ENCODE measurements at places on chromosomes 6 and 20.

- no peak for DNase-seq
Measured at GRCh38 chr20:49288250-49288751, 10.4 kb upstream of the ZNFX1 start.

GRCh38 chr6:82370788-82371187, 7.2 kb downstream of the TPBG start:
- DNase-seq, result no peak

GRCh38 chr6:44925100-44925739, 402.9 kb upstream of the RUNX2 start:
- no peak for DNase-seq

GRCh38 chr20:41643504-41643938, 25.3 kb upstream of the CHD6 start:
- DNase-seq, result no peak

- DNase-seq, result no peak
Measured at GRCh38 chr20:25173886-25174308, 21.6 kb upstream of the ENTPD6 start.

GRCh38 chr20:51811514-51812128, 9.3 kb upstream of the SALL4 start:
- no peak for DNase-seq

DNA sequence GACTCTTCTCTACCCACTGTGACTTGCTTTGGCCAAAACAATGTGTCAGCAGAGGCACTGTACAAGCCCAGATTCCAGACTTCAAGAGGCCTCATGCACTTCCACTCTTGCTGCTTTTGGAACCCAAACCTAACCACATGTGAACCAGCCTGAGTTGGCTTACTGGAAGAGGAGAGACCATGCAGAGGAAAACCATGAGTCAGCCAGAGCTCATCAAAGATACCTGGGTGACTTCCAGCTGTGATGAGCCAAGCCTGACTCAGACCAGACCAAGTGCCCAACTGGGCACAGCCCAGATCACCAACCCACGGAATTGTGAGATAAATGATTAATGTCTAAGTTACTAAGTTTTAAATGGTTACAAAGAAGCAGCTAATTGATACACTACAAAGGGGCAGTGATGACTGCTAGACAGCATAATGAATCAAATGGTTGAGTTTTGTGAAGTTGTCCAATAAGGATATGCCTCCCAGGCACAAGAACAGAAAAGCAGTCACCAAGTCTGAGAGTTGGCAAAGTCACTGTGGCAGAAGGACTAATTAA, 16.2 kb upstream of the BEND6 start:
- no peak for DNase-seq

DNA sequence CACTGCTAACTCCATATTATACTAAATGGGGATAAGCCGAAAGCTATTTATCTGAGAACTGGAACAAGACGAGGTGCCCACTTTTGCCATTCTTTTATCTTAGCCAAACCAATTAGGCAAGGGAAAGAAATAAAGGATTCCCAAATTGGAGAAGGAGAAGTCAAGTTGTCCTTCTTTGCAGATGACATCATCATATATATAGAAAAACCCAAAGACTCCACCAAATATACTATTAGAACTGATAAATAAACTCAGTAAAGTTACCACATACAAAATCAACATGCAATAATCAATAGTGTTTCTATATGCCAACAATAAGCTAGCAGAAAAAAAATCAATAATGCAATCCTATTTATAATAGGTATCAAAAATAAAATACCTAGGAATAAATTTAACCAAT, 570.3 kb upstream of the EPHA7 start:
- DNase-seq, result no peak

DNA sequence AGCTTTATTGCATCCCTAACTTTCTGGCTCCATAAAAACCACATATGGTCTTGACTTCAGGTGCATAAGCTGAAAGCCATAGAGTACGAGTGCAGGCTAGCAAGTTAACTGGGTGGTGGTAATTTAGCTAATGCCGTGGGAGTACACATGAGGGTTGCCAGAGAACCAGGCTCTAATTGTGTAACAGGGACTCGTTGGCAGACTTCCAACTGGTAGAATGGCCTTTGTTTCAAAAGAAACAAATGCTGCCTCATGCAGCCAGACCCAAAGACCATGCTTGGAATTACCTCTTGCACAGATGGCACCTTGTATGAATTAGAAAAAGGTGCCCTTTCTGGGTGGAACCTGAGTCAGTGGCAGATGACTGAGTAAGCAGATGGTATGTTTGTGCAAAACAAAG, 73.2 kb downstream of the LY86 start:
- no peak for DNase-seq

GRCh38 chr20:23641936-23642751, 4.4 kb upstream of the CST3 start:
- DNase-seq, result no peak

DNA sequence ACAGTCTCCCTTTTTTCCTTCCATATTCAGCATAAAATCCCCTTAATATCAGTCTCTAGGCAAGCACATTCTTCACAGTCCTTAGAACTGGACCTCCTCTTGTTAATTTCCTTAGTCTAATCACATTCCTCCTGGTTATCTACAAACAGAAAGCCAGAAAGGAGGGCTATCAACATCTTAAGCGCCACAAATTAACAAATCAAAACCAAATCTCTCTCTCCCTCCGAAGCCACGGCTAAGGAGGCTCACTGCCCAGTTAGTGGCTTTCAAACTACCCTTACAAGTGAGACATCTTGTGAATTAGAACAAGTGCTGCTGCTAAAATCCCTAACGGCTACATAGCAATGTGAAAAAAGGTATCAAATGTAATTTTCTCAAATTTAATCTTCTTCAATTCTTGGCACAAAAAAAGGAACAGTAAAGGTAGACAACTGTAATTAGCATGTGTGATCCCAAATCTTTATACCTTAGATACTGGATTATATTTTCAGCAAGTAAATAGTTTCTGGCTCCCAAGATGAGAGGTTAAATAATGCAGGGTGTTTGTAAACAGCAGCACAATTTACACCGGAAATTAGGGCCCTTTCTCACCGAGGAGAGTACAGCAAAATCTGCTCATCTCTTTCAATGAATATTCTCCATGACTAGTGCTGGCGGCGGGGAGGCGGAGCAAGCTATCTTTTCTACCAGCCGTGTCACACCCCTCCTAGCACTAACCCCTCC, 1.4 kb upstream of the TRIM39 start:
- peak; percentile 64 for DNase-seq

DNA sequence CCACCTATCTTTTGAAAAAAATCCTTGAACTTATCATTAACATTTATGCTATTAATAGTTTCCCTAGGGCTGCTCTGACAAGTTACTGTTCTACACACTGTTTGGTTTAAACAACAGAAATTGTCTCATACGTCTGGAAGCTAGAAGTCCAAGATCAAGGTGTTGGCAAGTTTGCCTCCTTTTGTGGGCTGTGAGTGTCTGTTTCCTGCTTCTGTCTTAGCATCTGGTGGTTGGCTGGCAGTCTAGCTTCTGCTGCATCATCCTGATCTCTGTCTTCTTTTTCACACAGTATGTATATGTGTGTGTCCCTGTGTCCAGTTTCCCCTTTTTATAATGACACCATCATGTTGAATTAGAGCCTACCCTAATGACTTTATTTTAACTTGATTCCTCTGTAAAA, 154.8 kb downstream of the RPS12 start:
- DNase-seq, result no peak

- no peak for DNase-seq
Measured at GRCh38 chr20:24633026-24633425, 163.6 kb downstream of the SYNDIG1 start.

- no peak for DNase-seq
Measured at GRCh38 chr6:35776364-35777215, at the start of gene CLPSL2. CLPSL2 (plus strand) TSS chr6:35776598; CDS start chr6:35776619, 21 bp downstream.

GRCh38 chr6:14540810-14541540, 423.4 kb downstream of the CD83 start:
- DNase-seq, result no peak

GRCh38 chr6:146909376-146909775, 294.8 kb upstream of the STXBP5 start:
- DNase-seq, result no peak

GRCh38 chr6:151021896-151022295, 156.4 kb downstream of the MTHFD1L start:
- DNase-seq, result no peak

- no peak for DNase-seq
Measured at GRCh38 chr6:128111096-128111495, 210.2 kb upstream of the THEMIS start.

DNA sequence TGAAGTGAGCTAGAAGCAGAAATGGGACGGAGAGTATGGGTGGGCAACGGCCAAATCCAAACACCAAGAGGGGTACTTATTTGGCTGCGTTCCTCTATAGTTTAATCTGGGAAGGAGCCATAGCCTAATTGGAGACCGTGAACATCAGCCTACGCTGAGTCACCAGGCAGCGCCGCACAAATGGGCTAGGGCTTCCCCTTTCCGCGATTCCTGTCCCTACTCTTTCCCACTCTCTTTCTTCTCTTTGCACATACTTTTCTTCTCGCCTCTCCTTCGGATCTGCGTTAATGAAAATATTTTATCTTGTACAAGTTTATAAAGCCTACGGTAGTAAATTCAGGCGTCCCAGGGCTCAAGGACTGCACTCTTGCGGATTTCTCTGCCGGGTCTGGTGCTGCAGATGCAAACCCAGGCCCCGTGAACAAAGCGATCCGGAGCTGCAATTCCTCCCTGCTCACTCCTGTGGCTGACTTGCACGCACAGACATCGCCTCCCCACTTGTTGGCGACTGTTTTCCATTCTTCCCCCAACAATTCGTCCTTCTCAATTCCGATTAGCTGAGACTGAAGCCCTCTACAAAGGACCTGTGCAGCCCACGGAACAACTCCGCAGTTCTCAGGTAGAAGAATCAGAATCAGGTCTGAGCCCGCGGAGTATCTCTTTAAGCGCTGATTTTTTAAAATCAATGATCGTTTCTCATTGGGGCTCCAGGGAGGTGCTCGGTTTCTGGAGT, 4.2 kb upstream of the TBX18 start:
- no peak for DNase-seq

- no peak for DNase-seq
Measured at GRCh38 chr6:132788658-132789395, 9.6 kb downstream of the SLC18B1 start.

GRCh38 chr20:38626921-38627659, 25.5 kb downstream of the ARHGAP40 start:
- no peak for DNase-seq

DNA sequence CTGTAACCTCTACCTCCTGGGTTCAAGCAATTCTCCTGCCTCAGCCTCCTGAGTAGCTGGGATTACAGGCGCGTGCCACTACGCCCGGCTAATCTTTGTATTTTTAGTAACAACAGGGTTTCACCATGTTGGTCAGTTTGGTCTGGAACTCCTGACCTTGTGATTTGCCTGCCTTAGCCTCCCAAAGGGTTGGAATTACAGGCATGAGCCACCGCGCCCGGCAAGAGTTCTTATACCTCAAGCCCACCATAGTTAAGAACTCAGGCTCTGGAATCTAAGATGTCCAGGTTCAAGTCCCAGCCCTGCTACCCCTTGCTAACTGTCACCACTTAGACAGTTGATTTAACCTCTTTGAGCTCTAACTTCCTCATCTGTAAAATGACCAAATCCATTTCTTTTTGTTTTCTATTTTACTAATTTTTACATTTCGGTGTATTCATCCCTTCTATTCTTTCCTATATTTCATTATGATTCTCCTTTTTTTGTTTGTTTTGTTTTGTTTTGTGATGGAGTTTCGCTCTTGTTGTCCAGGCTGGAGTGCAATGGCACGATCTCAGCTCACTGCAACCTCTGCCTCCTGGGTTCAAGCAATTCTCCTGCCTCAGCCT, 104.8 kb upstream of the ZNF217 start:
- DNase-seq, result no peak

- DNase-seq, result no peak
Measured at GRCh38 chr20:17430125-17430950, 100.8 kb downstream of the BFSP1 start.

DNA sequence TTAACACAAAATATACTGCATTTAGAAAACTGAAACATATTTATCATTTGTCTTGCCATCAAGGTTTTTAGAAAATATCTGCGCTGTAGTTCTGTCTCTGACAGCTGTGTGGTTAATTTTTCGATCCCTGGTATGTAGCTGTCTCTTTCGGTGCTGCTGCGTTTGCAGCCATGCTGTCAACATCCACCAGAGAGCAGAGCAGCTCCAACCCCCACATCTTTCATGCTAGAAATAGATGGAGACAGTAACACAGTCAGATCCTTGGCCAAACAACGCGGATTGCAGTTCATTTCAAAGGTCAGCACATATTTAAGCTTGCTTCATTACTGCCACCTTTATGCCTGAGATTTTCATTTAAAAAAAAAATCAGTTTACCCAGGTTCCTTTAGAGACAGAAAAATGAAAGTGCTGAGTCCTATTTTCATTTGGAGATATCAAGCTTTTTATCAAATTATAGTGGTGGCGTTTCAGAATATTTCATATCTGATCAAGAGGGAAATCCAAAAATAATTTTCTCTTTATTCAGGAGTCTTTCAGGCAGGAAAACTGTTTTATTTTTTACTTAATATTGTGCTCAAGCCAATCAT, 157.7 kb upstream of the MMS22L start:
- DNase-seq, result no peak

GRCh38 chr6:40990301-40990700, 48.7 kb downstream of the UNC5CL start:
- DNase-seq, result no peak

- no peak for DNase-seq
Measured at GRCh38 chr6:3956054-3956453, 106.9 kb downstream of the FAM50B start.

- DNase-seq, result no peak
Measured at GRCh38 chr6:147691446-147691845, 183.0 kb downstream of the SAMD5 start.

- DNase-seq, result no peak
Measured at GRCh38 chr6:128573036-128573435, 52.6 kb upstream of the PTPRK start.

DNA sequence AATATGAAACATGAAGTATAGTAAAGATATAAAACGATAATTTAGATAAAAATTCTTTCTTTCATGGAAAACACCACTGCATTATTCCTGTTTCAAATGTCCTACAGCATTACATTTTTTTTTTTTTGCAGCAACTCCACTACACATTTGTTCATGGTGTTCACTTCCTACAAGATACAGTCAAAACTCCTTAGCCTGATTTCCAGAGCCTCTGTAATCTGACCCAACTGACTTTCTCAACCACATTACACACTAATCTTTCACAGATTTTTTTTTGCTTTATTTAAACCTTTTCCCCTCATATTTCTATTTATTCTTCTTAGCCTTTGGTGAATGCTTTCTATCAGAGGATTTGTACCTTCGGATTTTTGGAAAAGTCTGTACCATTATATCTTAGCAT, 176.5 kb upstream of the PDE7B start:
- no peak for DNase-seq

DNA sequence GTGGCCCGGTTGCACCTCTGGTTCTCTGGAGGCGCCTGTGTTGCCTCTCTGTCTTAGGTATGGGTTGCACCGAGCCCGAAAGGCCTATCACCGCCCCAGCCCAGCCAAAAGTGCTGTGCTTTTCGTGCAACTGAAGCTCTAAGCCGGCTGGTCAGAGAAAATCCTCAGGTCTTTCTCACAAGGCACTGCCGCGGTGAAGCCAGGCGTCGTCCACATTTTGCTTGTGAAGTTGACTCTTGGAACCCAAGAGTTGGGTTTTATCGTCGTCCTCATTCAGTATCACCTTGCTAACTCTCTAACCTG, 726 bp upstream of the EMILIN3 start:
- no peak for DNase-seq
